ENCODE measurements at places on chromosomes 12 and 14. TPM values are rescaled to one million over a fixed set of nuclear protein-coding genes. Genes with fewer than 3 reads are reported as not detected.

DNA sequence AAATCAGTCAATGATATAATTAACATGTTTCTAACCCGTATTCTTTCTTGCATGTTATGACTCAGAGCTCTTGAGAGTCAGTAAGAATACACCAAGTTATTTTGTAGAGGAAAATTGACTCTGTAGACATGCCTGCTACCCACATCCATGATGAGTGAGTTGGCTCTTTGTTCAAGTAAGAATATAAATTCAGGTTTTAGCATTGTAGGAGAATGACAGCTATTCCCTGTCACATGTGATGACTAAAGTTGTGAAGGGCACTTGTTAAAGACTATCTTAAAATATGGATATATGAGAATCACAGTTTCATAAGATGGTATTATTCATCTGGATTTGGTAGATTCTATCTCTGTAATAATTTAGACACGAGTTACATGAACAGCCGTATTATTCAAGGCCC lies 209.1 kb downstream of the CCDC59 start:
- no peaks in the 10 kb centered on the region for H3K27me3 ChIP-seq
- H3K4me1 ChIP-seq = no peaks in the 10 kb centered on the region
- no peak overlapping the region for H3K27ac ChIP-seq
- no peaks in the 10 kb centered on the region for H3K36me3 ChIP-seq

DNA sequence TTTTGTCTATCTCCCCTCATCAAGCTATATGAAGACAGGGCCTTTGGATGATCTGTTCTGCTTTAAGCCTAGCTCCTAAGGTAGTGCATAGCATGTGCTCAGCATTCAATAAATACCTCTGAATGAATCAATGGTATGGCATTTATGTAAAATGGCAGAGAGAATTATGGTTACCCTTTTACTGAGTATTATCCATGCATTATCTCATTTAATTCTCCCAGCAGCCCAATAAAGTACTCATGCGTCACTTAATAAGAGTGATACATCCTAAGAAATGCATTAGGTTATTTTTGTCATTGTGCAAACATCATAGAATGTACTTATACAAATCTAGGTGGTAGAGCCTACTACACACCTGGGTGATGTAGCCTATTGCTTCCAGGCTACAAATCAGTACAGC lies 269.7 kb downstream of the KSR2 start:
- no peak overlapping the region for H3K4me3 ChIP-seq
- no peaks in the 10 kb centered on the region for H3K4me1 ChIP-seq
- H3K27me3 ChIP-seq = no peaks in the 10 kb centered on the region

GRCh38 chr12:39930101-39930500 lies 175.8 kb downstream of the SLC2A13 start:
- H3K4me3 ChIP-seq = no peak overlapping the region
- H3K27ac ChIP-seq = no peak overlapping the region
- no peak for DNase-seq
- no peaks in the 10 kb centered on the region for H3K4me1 ChIP-seq
- no peaks in the 10 kb centered on the region for H3K36me3 ChIP-seq
- no peaks in the 10 kb centered on the region for H3K27me3 ChIP-seq

DNA sequence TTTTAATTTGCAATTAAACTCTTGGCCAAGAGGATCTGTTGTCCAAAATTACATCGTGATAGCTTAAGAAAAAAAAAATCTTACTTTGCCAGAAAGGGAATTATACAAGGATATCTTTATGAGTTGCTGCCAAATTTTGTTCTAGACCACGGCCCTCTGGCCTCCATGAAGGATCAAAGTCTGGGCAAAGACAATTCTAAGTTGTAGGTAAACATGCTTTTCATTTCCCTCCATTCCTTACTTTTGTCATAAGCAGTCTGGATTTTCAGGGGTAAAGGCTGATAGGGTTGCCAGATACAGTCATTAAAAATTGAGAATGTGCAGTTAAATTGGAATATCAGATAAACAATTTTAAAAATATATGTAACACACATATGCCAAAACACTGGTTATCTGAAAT lies 135.1 kb downstream of the MON2 start:
- H3K4me1 ChIP-seq = no peaks in the 10 kb centered on the region
- DNase-seq = no peak

Gene SRRM4
- polyA plus RNA-seq = 0.05 TPM

Gene NKX2-1
- polyA plus RNA-seq = not detected

Gene ESPL1
- 6.9 TPM for polyA plus RNA-seq

Gene SLC38A4
- 89.3 TPM for polyA plus RNA-seq

All from SK-N-SH (cell line).